Myocyte (in vitro differentiated cells): ENCODE measurements at places on chromosomes 1 and 21. TPM values are rescaled to one million over a fixed set of nuclear protein-coding genes. Genes with fewer than 3 reads are reported as not detected.
A peak's percentile ranks its signal among the peaks of the same experiment; 100 is the strongest.

DNA sequence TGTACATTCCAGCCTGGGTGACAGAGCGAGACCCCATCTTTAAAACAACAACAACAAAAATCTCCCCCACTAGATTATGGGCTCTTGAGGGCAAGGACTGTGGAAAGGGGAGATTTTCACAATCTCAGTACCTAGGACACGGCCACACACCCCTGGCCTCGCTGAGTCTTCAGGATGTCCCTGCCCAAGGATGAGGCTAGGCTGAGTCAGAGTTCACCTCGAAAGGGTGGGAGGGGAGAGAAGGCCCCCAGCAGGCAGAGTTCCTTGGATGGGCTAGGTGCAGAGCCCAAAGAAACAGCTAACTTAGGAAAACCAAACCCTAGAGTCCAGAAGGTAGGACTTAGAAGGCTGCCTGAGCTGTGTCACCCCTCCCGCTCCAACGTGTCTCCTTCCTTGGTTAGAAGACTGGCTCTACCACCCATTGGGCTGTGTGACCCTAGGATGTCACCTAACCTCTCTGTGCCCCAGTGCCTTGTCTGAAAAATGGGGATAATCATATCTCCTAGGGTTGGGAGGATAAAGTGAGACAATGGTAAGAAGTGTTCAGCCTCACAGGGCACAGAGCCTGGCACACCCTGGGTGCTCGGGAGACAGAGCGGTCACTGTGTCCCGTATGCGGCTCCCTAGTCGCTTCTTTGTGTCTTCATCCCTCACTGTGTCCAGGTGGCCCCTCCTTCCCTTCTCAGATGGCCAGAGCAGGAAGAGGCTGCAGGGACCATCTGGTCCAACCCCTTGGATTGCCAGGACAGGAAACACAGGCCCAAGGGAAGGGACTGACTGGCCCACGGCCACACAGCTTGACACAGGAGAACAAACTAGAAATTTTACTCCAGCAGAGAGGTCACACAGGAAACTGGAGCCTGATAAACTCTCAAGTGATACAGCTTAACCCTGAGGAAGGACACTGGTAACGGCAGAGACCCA, 11.2 kb downstream of the TRIM62 start:
- DNase-seq = no peak

- DNase-seq = no peak
These were observed 97.6 kb upstream of the GJB5 start for GRCh38 chr1:34657266-34657665.

GRCh38 chr1:79043506-79043905, 37.0 kb upstream of the ADGRL4 start:
- DNase-seq = peak; percentile 8

GRCh38 chr1:19078536-19078935, 122.1 kb upstream of the IFFO2 start:
- no peak for DNase-seq

DNA sequence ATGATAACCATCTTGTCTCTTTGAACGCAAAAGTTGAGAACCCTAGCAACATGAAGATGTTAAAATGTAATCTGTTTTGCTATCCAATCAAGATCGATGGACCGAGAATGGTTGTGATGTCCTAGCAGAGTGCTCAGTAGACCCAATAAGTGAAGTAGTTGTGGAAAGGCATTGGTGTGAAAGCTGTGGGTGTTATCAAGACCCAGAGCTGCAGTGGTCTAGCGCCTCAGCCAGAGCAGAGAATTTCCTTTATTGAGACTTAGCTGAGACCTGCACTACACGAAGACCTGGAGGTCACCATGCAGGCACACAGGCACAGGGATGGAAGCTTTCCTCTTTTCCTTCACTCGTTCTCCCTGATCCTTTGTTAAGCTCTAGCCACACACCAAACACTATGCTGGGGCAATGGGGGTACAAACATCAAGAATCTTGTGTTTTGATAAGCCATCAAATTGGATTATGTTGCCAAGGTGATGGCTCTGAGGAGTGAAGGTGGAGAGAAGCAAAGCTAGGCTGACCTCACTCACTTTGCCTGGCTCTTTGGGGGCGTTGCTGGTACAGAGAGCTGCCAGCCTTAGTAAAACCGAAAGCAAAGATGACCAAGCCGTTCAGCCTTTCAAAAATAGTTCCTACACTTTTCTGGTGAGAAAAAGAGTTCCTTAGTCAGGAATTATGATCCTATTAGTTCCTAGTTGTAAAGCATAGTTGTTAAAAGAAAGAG, 24.1 kb downstream of the METTL13 start:
- DNase-seq = no peak

DNA sequence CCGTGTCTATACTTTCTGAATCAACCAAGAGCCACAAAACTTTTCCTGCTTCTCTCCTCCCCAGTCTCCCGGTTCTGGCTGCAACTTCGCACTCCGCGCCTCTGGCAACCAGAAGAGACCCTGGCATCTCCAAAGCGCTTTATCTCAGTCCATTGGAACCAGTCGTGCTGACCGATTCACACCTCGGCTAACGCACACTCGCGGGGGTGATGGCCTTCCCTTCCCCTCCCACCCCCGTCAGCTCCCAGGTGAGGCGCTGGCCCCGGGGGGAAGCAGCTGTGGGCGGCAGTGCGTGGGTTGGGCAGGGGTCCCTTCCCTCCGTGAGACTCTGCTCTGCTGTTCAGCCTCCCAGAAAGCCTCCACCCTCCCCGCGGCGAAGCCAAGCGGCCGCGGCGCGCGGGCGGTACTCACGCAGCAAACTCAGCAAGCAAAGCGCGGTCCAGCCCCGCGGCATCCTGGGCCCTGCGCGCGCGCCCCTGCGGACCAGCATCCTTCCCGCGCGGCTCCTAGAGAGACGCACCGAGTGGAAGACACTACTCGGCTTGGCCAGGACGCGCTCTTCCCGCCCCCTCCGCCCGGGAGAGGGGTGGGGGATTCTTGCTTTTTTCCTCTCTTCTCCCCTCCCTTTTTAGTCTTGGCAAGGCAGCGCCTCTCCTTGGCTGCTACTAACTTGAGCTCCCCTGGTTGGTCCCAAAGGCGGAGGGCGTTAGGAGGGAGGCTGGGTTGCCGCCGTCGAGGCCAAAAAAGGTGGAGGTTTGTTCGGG, at the start of gene CD34:
Gene CD34, minus strand, starts transcription at position 535 of the 764 bp plus-strand sequence. Its CDS starts 45 bp downstream, at position 490.
- DNase-seq = peak; percentile 3

- DNase-seq = no peak
These were observed 6.7 kb downstream of the RPL5 start for GRCh38 chr1:92838519-92838918.

DNA sequence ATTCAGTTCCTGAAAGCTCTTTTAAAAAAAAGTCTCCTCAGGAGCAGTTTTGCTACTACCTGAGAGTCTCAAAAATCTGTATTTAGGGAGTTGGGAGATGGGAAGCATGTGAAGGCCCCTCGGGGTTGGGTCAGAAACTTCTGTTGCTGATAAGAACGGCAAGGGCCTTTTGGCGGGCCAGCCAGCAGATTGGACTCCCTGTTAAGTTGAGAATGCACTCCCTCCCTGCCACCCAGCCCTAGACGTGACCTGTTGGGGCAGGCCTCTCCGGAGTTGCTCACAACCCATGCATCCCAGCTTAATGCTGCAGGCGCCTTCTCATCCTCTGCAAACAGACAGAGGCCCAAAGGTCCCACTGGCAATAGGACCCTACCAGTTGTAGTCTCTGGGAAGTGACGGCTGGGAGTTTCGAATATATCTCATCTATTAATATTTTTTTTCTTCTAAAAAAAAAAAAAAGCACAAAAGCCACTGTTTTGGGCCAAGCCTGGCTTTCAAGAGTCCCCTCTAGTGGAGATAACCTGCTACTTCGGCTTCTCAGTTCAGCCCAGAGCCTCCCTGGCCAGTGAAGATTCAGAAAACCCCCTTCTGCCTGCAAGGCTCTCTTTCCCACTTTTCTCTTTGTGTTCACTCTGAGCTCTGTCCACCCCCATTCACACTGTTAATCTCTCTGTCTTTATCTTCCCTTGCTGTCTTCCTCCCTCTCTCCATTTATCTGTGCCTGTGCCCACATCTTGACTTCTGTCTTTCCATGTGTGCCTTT, 5.3 kb downstream of the PLXNA2 start:
- DNase-seq = peak; percentile 70

GRCh38 chr1:8462371-8462892, 144.5 kb downstream of the SLC45A1 start:
- peak; percentile 7 for DNase-seq

DNA sequence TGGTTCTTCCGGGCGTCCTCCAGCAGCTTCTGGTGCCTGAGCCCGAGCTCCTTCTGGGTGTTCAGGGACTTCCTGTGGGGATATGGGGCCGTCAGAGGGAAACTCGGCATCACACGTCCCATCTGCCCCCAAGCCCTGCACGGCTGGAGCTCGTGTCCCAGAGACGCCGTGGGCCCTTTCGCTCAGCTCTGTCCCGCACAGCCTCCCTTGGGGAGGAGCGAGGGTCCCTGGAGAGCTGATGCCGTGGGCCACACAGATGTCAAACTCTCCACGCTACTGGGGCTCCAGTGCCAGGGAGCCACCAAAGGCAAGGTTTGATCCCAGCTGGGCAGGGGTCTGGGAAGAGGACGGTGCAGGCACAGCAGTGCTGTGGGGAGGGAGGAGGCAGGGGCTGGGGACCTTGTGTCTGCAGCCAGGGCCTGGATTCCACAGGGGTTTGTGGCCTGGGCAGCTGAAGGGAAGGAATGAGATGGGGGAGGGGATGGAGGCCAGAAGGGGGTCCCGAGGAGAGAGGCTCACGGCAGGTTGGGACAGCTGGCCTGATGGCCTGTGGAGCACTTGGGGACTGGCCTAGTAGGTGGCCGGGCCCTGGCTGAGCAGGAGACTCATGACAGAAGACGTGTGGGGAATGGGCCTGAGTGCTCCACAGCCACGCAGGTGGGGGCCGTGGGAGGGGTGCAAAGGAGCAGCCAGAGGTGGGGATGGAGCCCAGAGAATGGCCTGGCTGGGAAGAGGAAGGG, 30.4 kb downstream of the CFAP74 start:
- no peak for DNase-seq

DNA sequence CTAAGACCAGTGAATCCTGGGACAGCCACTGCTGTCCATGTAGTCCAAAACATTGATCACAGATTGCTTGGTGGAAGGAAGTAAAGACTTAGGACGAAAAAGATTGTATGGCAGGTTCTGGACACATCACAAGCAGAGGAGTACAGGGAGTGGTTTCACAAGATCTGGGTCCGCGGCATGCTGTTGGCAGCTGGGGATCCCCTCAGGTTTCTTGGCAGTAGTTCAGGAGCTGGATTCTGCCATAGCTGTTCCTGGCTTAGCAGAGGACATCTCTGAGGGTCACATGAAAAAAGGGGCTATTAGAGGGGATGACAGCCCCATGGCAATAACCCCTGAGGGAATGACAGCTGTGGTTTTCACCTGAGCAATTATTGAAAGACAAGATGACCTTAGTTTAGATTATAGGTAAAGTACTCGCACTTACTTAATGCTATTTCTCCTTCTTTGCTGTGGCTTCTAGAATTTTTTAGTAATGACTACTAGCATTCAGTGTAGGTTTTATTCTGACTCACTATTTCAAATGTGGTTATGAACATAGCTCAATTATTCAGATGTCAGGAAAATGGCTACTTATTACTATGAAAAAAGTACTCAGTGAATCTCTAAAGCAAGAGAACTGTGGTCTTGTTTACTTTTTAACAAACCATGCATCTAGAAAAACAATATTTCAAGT, 8.2 kb downstream of the KRTAP27-1 start:
- no peak for DNase-seq

GRCh38 chr1:98458511-98459485, 202.7 kb upstream of the SNX7 start:
- no peak for DNase-seq

- peak; percentile 74 for DNase-seq
These were observed 623 bp downstream of the GNG4 start for GRCh38 chr1:235648954-235649367.

DNA sequence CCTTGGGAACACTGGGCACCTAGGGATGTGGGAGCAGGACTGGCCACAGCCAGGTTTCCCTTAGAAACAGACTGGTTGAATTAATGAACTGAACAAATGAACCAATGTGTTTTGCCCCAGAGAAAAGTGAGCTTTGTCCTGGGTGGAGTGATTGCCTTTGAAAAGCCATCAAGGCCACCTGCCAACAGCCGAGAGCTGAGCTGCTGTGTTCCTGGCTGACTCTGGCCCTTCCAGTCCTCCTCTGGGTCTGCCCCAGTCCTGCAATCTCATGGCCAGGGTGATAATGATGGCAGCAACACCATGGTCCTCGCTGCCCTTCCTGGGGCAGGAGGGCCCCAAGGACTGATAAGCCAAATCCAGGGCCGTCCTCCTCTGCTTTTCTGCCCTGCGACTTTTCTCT, 18.2 kb upstream of the GJA9 start:
- DNase-seq = no peak

DNA sequence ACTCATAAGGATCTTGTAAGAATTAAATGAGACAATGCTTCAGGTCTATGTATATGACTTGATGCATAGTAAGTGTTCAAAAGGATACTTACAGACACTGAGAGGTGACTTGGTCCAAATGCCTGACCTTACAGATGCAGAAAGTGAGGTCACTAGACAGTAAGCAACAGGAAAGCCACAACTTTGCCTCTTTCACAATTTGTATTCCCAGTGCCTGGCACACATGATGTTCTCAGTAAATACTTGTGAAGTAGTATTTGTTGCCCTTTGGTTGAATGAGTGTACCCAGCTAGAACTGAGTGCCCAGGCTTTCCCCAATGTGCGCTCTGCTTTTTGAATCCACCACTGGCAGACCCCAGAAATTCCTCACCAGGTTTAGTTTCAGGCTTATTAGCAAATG, 105.1 kb downstream of the BEND5 start:
- DNase-seq = no peak

- DNase-seq = no peak
These were observed 69.6 kb downstream of the NRIP1 start for GRCh38 chr21:14995226-14995625.

- peak; percentile 33 for DNase-seq
These were observed 737.8 kb upstream of the CXADR start for GRCh38 chr21:16775076-16775475.

DNA sequence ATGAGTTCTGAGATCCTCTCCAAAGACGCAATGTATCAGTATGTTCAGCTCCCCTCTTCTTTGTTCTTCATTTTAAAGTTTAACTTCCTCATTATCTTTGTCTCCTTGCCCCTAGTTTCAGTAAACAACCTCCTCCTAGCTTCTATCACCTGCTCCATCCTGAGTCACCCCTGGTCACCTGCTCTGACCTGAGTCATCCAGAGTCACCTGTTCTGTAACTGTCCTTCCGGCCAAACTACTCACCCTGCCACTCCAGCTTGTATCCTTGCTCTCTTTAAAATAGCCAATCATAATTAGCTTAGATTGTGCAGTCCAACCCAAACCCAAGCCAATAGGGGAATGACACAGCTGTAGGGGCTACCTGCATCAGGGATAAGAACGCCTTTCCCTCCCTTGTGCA, 332.0 kb downstream of the OLFM3 start:
- DNase-seq = no peak

PKLR gene
- total RNA-seq = not detected in 2 replicates

STUM gene
- 0.16 and 0.52 TPM in 2 replicates for total RNA-seq

CASQ1 gene
- 9.4 and 12.2 TPM in 2 replicates for total RNA-seq

LRIG2 gene
- 8.3 and 11.0 TPM in 2 replicates for total RNA-seq

FAM151A gene
- not detected in 2 replicates for total RNA-seq

HSD3B2 gene
- not detected in 2 replicates for total RNA-seq

IFI6 gene
- 509 and 774 TPM in 2 replicates for total RNA-seq

OLIG1 gene
- not detected in 2 replicates for total RNA-seq

FGGY gene
- 21.0 and 24.8 TPM in 2 replicates for total RNA-seq

CENPL gene
- total RNA-seq = 7.9 and 10.9 TPM in 2 replicates
